ENCODE measurements at places on chromosomes 2 and 18. TPM values are rescaled to one million over a fixed set of nuclear protein-coding genes. Genes with fewer than 3 reads are reported as not detected.

The C2orf66 gene
- 0.32 TPM for total RNA-seq

The REV1 gene
- total RNA-seq, result 42.1 TPM

The TMEM178A gene
- not detected for total RNA-seq

DNA sequence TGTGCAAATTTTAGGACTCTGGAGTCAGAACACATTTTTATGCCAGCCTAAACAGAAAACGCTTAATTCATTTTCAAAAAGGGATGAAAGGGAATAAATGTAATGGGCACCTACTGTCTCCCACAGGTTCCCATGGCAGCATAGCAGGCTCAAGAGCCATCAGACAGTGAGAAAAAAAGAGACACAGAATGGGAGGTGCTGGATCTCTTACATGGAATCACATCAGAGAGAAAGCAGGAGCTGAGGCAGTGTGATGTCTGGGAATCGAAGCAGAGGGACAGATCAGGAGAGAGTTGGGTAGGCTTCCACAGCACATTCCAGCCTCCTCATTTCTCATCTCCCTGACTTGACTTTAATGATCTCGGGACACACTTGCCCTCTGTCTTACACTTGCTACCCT lies 684.3 kb downstream of the KCNJ3 start:
- DNase-seq, result no peak

GRCh38 chr2:121608367-121608766 lies 40.9 kb downstream of the CLASP1 start:
- no peak for DNase-seq

- DNase-seq, result no peak
These were observed 262.4 kb upstream of the SLC14A2 start for GRCh38 chr18:45352874-45353273.

- DNase-seq, result no peak
These were observed 233.4 kb upstream of the COPS8 start for GRCh38 chr2:236852100-236852976.

GRCh38 chr18:42792731-42793130 lies 322.8 kb downstream of the RIT2 start:
- no peak for DNase-seq

DNA sequence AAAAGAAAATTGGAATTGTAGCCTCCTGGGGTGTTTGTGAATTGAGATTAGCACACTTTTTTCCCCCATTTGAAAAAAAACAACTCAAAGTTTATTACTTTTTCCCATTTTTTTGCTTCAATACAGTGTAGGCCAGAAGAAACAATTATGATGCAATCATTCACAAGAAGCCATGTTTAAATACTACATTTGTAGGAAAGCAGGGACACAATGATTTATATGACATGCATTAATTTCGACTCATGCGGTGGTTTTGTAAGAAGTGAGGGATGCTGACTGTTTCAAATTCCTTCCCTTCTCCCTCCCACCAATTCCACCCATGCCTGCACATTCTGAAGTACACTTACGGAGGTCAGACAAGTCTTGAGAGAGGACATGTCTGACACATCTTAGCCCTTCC lies 774.2 kb upstream of the FSHR start:
- no peak for DNase-seq

DNA sequence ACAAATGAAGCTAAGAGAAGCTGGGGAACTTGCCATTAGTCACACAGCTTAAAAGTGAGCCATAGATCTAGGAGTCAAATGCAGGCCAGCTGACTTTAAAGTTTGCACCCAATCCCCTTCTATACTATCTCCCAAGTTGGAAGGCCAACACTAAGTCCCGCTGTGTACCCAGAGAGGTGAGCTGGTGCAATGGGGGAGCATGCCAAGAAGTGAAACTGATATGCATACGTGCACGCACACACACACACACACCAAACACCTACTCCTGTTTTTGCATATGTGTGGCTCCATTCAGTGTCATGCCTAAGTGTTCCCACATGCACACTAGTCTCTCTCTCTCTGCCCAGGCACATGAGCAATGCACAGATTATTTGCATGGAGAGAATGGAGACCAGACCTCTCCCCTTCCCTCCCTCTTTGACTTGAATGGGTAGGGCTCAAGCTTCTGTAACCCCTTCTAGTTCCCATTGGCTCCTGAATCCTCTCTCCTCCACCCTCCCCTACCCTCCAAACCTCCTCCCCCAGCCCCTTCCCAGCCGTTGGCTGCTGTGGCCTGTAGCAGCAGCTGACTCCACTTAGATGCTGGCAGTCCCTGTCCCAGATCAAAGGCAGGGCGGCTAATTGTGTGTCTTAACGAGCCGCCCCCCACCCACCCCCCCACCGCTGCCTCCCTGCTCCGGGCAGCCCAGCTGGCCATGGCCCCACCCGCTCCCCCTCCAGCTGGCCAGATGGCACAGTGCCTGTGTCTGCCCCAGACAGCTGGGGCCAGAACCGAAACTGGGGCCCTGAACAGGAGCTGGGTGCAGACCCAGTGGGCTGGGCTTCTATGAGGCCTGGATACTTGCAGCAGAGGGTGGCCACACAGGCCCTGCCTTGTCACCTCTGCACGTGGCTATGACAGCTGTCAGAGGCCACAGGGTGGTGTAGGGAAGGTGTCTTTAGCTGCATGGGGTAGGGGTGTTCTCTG lies 5.6 kb downstream of the WNT10A start:
- no peak for DNase-seq

- DNase-seq, result no peak
These were observed 23.4 kb downstream of the NEMP2 start for GRCh38 chr2:190511104-190511503.

DNA sequence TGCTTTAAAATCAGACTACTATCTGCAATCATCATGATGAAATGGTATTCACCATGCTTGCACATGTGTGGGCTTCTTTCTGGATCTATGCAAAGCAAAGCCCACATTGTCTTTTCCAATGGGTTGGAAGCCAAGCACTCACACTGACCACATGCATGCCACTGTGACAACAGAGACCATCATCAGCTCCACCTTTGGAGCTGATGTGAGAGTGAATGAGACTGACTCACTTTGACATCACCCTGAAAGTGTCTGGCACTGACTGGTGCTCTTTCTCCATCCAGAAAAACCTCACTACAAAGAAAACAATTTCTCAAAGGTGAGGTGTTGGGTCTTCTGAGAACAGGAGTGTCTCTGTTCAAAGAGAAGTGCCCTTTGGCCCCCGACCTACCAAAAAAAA lies 4.7 kb downstream of the MYO5B start:
- DNase-seq, result no peak

DNA sequence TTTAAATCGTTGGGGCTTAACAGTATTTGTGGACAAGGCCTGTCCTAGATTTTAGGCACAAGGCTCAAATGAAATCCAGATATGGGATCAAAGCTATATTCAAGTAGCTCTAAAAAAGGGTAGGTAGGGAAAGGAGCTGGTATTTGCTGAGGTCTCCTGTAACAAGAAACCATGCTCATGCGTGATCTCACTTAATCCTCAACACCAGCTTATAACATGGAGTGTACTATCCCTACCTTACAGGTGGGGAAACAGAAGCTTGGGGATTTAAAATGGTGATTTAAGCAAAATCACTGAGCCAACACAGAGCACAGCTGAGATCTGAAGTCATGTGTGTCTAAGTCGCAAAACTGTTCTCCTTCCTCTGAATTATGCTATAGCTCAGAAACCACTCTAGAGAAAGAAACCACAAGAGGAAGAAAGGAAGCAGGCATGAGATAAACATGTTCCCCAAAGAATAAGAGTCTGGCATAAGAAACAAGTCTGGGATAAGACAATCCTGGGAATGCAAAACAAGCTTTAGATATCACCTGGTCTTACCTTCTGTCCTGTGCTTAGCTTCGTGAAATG lies 43.1 kb downstream of the CYRIA start:
- no peak for DNase-seq

GRCh38 chr2:28313220-28313784 lies 79.4 kb upstream of the FOSL2 start:
- DNase-seq, result no peak

DNA sequence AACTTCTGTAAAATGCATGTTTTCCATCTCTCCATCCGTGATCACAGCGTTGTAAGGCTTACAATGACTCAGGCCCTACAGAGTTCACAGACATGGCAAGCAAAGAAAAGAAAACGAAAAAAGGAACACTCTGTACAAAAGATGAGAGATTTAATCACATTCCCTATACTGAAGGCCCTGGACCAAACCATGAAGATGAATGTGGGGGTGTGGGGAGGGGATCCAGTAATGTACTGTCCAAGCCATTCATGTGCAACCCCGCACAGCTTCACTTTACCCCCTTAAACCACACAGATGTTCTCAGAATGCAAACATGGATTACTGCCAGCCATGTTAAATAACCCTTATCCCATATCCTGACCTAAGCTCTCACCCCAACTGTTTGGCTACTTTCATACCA lies 391.1 kb downstream of the NCKAP5 start:
- no peak for DNase-seq

DNA sequence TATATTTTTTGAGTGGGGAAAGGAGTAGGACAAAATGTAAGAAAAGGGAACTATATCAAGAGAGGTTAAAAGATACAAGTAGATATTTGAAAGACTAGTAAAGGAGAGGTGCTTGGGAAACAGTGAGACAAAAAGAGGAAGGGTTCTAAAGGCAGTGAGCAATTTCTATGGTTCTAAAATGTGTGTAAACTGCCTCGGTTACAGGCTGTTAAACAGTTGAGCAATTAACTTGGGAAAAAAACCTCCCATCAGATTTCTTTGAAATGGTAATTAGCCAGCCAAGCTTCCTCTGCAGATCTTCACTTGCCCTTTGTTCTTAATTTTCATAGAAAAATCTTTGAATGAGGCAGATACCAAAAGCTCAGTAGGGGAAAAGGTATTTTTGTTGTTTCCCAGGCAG lies 238.7 kb upstream of the KCNH7 start:
- DNase-seq, result no peak

DNA sequence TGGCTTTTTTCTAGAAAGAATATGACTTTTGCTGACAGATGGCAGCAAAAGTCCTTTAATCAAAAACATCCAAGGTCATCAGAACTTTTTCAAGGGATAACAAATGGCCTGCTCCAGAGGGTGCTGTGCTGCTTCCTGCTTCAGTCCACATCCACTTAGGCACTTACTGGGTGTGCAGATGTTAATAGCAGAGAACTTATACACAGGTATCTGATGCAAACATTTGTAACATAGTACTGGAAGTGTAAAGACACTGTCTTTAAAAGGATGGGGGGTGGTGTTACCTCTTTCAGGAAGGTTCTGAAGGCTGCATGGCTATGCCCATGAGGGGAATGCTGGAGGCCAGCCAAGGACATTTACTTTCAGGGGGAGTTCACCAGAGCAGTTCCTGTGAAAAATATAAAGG lies 5.5 kb downstream of the HOXD8 start:
- no peak for DNase-seq
